ENCODE measurements at places on chromosomes 2 and 18. TPM values are rescaled to one million over a fixed set of nuclear protein-coding genes. Genes with fewer than 3 reads are reported as not detected.

SP5 gene
- 0.92 TPM for total RNA-seq

D2HGDH gene
- total RNA-seq = 15.7 TPM

GPR17 gene
- 0.19 TPM for total RNA-seq

RAB6C gene
- total RNA-seq = not detected

FSHR gene
- total RNA-seq = not detected

TRIM43 gene
- total RNA-seq = not detected

All from cardiac septum (tissue), 1 donor.